ENCODE measurements at places on chromosomes 16 and 17. TPM values are rescaled to one million over a fixed set of nuclear protein-coding genes. Genes with fewer than 3 reads are reported as not detected.

KRTAP4-4 gene
- not detected for total RNA-seq

SMIM36 gene
- not detected for total RNA-seq

IQCK gene
- total RNA-seq: 6.2 TPM

SOST gene
- total RNA-seq: not detected

CLDN7 gene
- 13.7 TPM for total RNA-seq

DNA sequence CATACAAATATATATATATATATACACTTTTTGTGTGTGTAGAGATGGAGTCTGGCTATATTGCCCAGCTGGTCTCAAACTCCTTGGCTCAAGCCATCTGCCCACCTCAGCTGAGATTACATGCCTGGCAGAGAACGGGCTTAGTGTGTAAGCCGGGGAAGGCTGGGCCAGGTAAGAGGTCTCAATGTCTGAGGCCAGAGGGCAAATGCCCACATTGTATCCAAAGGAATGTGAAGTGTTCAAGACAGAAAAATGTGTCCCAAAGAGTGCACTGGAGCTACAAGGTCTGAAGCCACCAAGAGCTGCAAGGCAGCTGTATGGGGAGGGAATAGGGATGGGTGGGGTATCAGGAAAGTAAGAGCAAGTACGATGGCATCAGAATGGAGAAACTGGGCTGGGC lies 8.8 kb downstream of the CD2BP2 start:
- DNase-seq: no peak
- H3K27ac ChIP-seq: no peak overlapping the region
- H3K4me1 ChIP-seq: no peaks in the 10 kb centered on the region

GRCh38 chr16:13036600-13036999 lies 135.2 kb downstream of the SHISA9 start:
- no peak overlapping the region for H3K27ac ChIP-seq
- no peaks in the 10 kb centered on the region for H3K4me1 ChIP-seq
- no peak overlapping the region for H3K4me3 ChIP-seq
- no peaks in the 10 kb centered on the region for H3K36me3 ChIP-seq

- no peak overlapping the region for H3K4me3 ChIP-seq
- H3K27me3 ChIP-seq: no peaks in the 10 kb centered on the region
- H3K36me3 ChIP-seq: peaks cover 14% of the 10 kb centered on the region
- H3K27ac ChIP-seq: no peak overlapping the region
- DNase-seq: peak; percentile 68
Observed at GRCh38 chr16:2180962-2181923, 15.2 kb downstream of the CASKIN1 start.

DNA sequence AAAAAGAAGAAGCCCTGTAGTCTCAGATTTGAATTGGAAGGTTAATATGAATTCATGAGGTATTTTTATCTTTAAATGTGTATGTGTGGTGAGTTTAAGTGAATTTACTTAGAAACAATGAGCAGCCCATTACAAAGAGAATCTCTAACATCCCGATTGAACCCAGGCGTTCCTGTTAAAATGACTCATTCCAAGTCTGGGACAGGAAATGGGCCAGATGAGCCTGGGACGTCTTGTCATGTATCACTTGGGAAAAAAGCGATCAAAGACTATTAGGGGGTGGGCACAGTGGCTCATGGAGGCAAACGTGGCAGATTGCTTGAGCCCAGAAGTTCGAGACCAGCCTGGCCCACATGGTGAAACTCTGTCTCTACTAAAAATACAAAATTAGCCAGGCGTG lies 81.6 kb downstream of the SEC14L1 start:
- H3K27me3 ChIP-seq: no peaks in the 10 kb centered on the region
- no peak for DNase-seq
- H3K27ac ChIP-seq: no peak overlapping the region

GRCh38 chr16:67919622-67920221 lies 11.9 kb downstream of the CTRL start:
- H3K4me3 ChIP-seq: no peak overlapping the region
- H3K4me1 ChIP-seq: peaks cover 28% of the 10 kb centered on the region
- no peak for DNase-seq

GRCh38 chr17:39097150-39097519 lies 54.3 kb downstream of the PLXDC1 start:
- H3K4me1 ChIP-seq: no peaks in the 10 kb centered on the region
- no peak overlapping the region for H3K27ac ChIP-seq
- H3K4me3 ChIP-seq: no peak overlapping the region
- no peak for DNase-seq
- H3K36me3 ChIP-seq: no peaks in the 10 kb centered on the region

GRCh38 chr16:65576631-65577030 lies 454.8 kb upstream of the CDH11 start:
- DNase-seq: no peak
- no peak overlapping the region for H3K4me3 ChIP-seq
- no peaks in the 10 kb centered on the region for H3K36me3 ChIP-seq
- no peaks in the 10 kb centered on the region for H3K27me3 ChIP-seq
- H3K27ac ChIP-seq: no peak overlapping the region

- no peaks in the 10 kb centered on the region for H3K27me3 ChIP-seq
- no peak for DNase-seq
- H3K36me3 ChIP-seq: no peaks in the 10 kb centered on the region
- H3K27ac ChIP-seq: no peak overlapping the region
Observed at GRCh38 chr17:20300436-20300934, 166.9 kb downstream of the LGALS9B start.

- H3K36me3 ChIP-seq: no peaks in the 10 kb centered on the region
- H3K27ac ChIP-seq: no peak overlapping the region
- peaks cover 15% of the 10 kb centered on the region for H3K27me3 ChIP-seq
- DNase-seq: no peak
- H3K4me1 ChIP-seq: 0 out of 3 replicates have a peak, but pooled peaks cover 4% of the 10 kb centered on the region
Observed at GRCh38 chr17:33463887-33464286, 170.8 kb upstream of the ASIC2 start.

GRCh38 chr16:10558305-10558704 lies 22.1 kb downstream of the EMP2 start:
- H3K36me3 ChIP-seq: no peaks in the 10 kb centered on the region
- no peak overlapping the region for H3K27ac ChIP-seq
- H3K4me1 ChIP-seq: peaks cover 5% of the 10 kb centered on the region
- peaks cover 2% of the 10 kb centered on the region for H3K27me3 ChIP-seq
- DNase-seq: no peak

DNA sequence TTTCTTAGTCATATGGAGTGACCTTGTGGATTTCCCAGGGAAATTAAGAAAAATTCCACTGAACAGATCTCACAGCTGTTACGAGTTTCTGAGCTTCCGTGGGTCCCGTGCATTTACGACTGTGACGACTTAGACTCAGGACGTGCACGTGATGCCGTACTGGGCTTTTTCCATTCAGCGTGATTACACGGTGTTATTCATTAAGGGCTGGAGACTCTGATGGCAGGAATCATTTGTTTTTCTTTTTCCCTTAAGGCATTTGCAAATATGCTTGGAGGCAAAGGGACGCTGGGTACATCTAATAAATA lies 57.2 kb downstream of the TBC1D16 start:
- H3K4me1 ChIP-seq: 0 out of 3 replicates have a peak, but pooled peaks cover 2% of the 10 kb centered on the region
- no peak for DNase-seq
- H3K27ac ChIP-seq: no peak overlapping the region
- peaks cover 79% of the 10 kb centered on the region for H3K27me3 ChIP-seq
